Esophagus muscularis mucosa (tissue), 4 donors: ENCODE measurements at places on chromosomes 2 and 18. TPM values are rescaled to one million over a fixed set of nuclear protein-coding genes. Genes with fewer than 3 reads are reported as not detected.

The ABCG8 gene
- total RNA-seq, result not detected

The CNTNAP5 gene
- not detected for total RNA-seq

The CDK15 gene
- 0.83 TPM for total RNA-seq

The ITGA4 gene
- 4.6 TPM for total RNA-seq

The TBC1D8 gene
- total RNA-seq, result 16.7 TPM
